ENCODE measurements at places on chromosomes 7 and 10.

GRCh38 chr10:111824128-111824527 lies 359.4 kb downstream of the GPAM start:
- DNase-seq: no peak

DNA sequence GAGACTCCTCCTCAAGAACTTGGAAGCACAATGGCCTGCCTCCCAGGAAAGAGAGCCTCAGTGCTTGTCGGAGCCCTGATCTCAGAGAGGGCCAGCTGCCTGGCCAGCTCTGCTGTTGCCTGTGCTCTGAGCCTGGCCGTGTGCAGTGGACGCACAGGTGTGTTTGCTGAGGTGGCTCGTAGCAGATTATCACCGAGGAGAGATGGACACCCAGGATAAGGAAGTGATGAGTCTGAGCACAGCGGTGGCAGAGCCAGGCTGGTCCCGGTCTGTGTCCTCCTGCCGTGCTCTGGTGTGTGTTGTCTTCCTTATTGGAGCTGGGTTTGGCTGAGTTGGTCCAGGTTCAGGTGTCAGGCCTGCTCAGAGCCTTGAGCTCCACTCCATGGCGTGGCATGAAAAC lies 208.5 kb downstream of the EBF3 start:
- DNase-seq: no peak

DNA sequence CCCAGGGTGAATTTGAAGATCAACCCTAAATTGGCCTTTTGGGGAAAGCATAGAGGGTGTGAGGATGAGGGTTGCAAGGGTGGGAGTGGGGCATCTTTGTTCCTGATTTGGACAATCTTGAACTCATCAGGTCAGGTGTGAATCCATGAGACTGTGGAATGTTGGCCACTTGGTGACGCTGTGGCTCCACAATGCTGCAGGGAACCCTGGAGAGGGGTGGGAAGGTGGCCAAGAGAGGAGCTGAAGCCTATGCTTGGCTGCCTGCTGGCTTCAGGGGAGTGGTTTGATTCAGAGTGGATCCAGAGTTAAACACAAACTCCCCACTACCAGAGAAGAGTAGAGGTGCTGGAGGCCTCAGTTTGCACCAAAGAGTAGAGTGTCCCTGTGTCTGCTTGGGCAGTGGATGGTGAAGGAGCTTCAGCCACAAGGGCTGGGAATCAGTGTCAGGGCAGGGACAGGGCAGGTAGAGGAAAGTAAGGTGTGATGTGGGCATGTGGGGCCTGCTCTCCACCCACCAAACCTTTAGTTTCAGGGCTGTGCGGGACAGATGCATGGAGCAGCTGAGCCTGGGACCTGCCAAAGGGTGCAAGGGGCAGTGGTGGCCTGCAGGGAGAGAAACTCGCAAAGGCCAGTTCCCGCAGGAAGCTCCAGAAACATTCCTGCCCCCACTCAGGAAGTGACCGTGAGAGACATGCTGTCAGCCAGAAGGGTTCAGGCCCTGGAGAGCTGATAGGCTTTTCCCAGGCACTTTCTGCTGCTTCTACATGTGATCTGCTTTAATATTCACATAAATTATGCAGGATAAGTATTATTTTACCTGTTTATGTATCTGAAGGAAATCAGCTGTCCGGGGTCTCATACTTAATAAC lies 81.0 kb upstream of the PRSS58 start:
- no peak for DNase-seq

DNA sequence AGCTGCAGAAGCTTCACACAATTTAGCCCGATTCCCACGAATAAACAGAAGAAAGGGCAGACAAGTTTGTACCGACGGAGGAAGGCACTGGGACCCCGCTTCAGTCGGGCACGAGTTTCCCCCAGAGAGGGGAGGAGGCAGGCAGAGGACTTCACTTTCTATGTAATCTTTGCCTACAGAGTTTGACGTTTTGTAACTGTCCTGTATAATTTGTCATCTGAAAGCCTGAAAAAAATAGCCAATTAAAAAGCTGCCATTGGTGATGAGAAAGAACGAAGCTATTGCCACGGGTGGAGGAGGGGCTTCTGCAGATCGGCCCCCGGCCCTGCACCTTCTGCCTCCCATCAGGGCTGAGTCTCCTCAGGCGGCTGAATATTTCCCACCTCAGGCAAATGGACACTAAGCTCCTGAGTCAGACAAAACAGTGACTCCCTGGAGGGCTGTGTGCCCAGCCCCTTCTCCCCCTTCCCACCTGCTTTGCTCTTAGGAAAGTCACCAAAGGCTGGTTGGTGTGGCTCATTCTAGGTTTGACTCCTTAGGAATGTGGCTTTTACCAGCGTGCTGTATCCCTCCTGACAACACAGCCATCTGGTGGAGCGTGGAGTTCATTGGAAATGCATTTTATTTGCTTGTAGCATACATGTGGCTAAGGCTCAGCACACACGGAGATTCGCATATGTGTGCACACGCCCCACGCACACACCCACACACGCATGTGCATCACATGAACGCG lies 117.4 kb downstream of the VIPR2 start:
- no peak for DNase-seq

- no peak for DNase-seq
These were observed 92.2 kb downstream of the EGFR start for GRCh38 chr7:55110993-55111361.

DNA sequence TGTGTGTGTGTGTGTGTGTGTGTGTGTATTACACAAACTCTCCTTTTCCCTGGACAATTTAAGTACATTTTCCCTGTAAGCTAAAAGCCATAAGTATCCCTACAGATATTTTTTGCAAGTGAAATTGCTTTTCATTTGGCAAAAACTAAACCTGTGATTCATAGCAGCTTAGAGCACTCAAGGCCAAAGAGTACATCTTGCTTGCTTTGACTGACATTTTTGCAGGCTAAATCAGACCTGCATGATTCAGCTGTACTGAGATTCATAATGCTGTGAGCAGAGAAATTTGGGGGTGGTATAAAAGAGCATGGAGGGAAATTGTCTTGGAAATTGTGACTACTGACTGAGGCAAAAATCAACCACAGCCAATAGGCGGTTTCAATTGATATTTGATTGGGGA lies 500.4 kb downstream of the GFRA1 start:
- DNase-seq: peak; percentile 41

- no peak for DNase-seq
These were observed 1.9 kb downstream of the TTYH3 start for GRCh38 chr7:2633538-2634266.
